ENCODE measurements at places on chromosomes 13 and 19.

DNA sequence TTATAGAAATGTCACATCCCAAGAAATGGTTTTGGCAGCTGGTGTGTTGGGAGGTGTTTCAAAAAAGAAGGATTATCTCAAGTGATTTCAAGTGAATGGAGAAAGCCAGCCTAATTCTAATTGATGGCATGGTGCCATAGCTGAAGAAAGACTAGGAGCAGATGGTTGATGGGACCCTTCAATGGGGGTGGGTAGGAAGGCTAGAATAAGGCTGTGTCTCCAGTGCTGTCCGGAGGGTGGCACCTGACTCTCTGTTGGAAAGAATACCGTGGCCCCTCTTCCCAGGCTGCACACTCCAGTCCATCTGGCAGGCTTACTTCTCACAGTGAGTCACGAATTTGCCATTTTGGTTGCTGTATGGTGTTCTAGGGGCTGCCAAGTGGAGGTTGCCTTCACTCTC is 51.0 kb upstream of the GPR12 start:
- no peak for DNase-seq

DNA sequence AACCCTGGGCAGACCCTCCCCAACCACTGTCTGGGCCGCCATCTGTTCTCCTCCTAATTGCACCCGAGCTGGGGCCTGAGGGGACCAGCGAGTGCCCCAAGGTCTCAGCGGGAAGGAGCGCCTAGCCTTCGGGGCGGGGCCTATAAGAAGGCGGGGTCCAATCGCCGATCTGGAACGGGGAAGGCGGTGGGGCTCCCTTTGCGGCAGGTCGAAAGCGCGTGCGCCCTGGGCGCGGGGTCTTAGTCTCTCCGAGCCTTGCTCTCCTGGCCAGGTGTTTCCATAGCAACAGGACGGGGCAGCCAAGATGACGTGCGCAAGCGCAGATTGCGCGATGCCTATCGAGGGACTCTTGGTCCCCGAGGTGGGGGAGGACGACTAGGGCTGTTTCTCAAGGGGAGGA is 2.8 kb downstream of the MAST1 start:
- peak; percentile 27 for DNase-seq

GRCh38 chr13:27926644-27927434 is 7.0 kb downstream of the PDX1 start:
- no peak for DNase-seq

DNA sequence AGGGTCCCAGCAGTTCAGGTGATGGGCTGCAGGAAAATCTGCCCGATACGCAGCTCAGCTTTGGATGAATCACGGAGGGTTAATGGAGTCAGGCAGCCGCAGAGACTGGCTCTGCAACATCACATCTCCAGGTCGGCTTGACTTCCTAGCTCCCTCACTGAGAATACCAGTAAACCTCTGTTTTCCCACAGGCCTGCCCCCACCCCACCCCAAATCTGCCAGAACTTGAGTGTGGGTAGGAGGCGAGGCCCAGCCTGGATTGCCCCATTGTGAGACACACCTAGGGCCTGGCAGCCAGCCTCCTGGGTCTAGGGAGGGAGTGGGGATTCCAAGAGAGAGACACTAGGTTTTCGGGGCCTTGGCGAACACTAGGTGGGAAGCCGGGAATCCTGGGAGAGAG is 3.7 kb upstream of the KRTDAP start:
- DNase-seq, result no peak

GRCh38 chr19:15074371-15074770 is 7.6 kb upstream of the OR1I1 start:
- no peak for DNase-seq

GRCh38 chr13:46543287-46543686 is 9.7 kb upstream of the LRCH1 start:
- DNase-seq, result no peak
